ENCODE measurements at places on chromosomes 1 and 21.
A peak's percentile ranks its signal among the peaks of the same experiment; 100 is the strongest.

- DNase-seq: no peak
Measured at GRCh38 chr1:158185770-158186169, 5.1 kb downstream of the CD1D start.

GRCh38 chr1:245380790-245381535 lies 226.2 kb downstream of the KIF26B start:
- DNase-seq: no peak

GRCh38 chr21:23853796-23854379 lies 1753.4 kb downstream of the MRPL39 start:
- peak; percentile 38 for DNase-seq

DNA sequence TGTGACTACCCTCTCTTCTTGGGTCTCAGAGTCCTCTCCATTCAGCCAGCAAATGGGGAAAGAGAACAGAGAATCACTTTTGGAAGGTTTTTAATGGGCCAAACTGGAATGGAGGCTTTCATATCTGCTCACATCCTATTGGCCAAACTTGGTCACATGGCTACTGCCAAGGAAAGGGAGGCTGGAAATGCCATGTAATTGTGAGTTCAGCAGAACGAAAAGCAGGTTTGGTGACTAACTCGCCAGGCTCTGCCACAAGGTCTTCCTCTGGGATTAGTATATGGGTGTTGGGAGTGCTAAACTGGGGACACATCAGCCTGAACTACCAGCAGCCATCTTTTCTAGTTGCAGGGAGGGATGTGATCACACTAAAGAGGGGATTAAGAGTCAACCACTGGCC lies 19.2 kb downstream of the RD3 start:
- DNase-seq: no peak

DNA sequence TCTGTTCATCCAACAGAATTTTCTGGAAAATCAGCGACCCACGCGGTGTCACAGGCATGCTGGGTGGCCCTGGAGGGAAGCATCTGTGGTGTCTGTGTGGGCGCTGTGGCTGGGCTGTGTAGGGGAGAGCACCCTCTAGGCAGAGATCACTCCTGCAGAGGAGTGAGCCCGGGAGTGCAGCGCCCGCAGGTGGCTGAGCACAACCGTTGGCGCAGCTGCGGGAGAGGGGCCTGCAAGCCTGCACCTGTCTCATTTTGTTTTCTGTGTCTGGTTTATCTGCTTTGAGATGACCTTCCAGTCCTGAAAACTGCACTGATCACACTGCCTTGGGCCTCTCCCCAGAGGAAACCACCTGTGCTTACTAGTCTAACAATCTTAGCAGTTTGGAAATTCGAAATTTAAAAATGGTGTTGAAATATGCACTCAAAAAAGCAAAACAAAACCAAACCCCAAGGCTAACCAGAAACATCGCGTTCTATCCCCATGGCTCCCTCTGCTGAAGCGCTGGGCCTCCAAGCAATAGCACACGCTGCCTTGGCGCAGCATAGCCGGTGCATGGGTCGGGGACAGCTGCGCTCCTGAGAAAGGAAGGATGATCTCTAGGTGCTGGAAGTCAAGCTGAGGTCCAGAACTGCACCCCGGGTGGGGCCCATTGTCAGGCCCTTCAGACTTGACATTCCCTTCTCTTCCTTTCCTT lies 4.8 kb downstream of the FAM3B start:
- no peak for DNase-seq

DNA sequence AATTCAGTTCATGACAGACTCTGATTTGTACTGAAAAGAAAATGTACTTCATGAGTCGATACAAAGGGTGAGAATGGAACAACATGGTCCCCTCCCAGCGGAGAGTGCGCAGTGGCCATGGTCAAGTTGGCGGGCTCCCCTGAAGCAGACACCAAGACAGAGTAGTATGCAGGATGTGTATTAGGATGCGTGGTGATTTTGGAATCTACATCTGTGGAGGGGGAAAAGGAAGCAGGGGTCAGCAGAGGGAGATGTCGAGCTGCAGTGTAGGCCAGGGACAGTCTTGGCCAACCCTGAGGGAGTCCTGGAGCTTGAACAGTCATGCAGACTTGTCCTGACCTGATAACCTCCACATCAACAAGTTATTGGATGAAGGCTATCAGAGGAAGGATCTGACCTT lies 481.0 kb downstream of the OMA1 start:
- DNase-seq: no peak

GRCh38 chr1:235060607-235061470 lies 67.8 kb downstream of the TOMM20 start:
- DNase-seq: no peak

DNA sequence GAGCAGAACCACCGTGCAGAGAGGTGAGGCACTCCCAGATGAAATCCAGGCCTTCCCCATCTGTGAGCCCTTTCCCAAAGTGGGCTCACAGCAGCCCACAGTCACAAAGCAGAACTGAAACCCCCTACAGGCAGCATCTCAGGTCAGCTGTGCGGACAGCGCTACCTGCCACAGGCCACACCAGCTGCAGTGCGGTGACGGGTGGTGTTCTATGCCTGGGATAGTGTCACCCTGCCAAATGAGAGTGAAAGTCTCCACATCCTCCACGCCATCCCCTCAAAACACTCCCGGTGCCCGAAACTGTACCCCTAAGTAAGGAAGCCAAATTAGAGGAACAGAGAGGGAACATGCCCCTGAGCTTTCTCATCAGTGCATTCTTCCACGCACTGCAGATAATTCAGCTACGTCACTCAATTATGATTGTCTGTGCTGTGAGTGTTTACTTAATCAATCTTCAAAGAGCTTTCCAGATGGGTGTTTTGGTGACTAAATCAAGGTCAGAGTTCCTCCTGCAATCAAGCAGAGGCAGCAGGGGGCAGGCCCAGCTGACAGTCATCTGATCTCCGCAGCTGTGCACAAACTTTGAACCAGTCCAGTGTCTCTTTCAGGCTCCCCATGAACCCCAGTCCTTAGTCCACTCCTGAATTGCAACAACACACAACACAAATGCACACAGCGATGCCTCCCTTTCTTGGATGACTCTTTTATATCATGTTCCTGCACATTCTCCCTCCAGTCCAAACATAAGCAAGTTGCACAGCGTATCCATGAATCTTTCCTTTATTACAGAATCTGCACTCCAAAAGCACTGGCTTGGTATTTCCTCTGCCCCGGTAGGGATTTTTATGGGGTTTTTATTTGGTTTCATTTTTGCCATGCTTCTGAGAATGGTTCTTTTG lies 150.0 kb downstream of the TOMM20 start:
- peak; percentile 77 for DNase-seq

GRCh38 chr1:57131701-57132394 lies 166.0 kb upstream of the C8B start:
- DNase-seq: no peak

GRCh38 chr1:111605576-111605975 lies 14.0 kb upstream of the RAP1A start:
- no peak for DNase-seq

GRCh38 chr1:6459850-6460265 lies 6.1 kb downstream of the TNFRSF25 start:
- DNase-seq: no peak

GRCh38 chr1:183922197-183922596 lies 115.3 kb downstream of the COLGALT2 start:
- DNase-seq: no peak

- no peak for DNase-seq
Measured at GRCh38 chr1:22527122-22527521, 36.2 kb upstream of the EPHA8 start.

DNA sequence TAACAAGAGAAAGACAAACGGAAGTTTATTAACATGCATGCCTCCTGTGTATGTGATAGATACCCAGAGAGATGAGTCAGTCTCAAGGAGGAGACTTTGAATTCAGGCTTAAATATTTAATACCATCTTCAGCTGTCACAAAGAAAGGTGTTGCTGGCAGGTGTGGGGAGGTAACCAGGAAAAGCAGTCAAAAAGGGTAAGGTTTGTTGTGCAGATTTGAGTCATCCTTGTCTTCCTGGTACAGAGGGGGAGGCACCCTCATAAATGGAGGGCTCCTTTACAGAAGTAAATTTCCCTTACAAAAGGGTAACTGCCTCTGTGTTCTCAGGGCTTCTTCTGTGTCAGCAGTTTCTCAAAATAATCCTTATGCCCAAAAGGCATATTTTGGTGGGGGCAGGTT lies 75.2 kb upstream of the B3GALT5 start:
- no peak for DNase-seq

DNA sequence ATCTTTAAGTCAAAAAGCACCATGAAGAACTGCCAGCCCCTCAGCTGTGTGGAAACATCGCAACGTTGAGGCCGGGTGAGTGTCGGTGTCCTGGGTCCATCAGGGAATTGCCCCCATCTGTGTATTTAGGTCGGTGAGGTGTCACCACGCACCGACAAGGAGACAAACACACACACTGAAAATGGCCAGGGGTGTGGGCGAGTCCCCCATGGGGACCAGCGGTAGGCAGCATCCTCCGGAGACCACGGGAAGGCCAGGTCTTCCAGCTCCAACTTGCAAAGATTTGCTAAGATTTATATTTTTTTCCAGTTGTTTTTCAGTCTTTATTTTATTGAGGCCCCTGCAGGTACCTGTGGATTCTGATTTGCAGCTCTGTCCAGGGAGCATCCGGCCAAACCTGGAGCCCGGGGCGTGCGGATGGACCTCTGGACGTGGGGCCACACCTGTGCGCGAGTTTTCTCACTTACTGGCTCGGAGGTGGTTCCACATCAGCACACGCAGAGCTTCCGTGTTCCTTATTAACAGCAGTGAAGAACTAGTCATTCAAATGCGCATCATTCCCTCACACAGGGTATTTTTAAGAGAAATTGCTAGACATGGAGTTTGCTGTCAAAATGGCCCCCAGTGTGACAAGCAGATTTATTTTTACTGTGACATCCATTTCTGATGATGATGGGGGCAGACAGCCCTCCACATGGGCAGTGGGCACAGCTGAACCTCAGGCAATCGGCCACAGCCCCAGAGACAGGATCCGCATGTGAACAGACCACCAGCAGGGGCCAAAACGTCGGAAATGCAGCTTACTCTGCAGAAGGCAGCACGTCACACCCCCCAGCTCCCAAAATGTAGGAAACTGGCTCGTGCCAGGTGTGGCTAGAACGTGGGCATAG lies 17.2 kb upstream of the SLC19A1 start:
- no peak for DNase-seq

DNA sequence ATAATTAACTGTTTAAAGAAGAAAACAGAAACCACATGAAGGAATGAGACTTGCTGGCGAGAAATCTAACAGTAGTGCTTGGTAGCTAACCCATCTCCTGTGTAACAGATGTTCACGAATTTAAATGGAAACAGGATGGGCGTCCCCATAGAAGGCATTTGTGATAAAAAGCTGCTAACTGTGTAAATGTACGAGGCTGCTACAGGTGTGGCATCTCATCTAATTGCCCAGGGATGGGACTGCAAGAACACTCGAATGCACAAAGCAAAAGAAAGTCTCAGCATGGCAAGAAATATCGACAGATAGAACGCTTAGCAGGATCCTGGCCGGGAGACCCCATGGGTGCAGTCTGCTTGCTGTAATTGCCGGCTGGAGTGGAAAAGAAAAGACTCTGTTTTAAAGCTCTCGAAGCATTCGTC lies 112.7 kb downstream of the RUNX1 start:
- peak; percentile 10 for DNase-seq

DNA sequence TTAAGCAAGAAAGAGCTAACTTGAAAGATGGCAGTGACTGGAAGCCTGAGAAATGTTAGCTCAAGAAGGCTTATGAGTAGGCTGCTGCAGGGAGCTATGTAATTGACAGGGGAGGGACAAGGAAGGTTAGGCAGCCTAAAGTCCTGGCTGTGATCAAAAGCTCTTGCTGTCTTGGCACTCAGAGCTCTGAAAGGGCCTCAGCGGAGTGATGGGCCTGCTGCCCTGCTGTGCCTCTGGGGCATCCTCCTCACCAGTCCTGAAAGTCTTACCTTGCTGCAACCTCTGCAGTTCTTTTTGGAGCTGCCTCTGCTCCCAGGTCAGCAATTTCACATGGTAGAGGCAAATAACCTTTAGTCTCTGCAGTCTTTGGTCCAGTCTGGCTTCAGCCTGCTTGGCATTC lies 1.8 kb downstream of the CCDC190 start:
- DNase-seq: no peak

DNA sequence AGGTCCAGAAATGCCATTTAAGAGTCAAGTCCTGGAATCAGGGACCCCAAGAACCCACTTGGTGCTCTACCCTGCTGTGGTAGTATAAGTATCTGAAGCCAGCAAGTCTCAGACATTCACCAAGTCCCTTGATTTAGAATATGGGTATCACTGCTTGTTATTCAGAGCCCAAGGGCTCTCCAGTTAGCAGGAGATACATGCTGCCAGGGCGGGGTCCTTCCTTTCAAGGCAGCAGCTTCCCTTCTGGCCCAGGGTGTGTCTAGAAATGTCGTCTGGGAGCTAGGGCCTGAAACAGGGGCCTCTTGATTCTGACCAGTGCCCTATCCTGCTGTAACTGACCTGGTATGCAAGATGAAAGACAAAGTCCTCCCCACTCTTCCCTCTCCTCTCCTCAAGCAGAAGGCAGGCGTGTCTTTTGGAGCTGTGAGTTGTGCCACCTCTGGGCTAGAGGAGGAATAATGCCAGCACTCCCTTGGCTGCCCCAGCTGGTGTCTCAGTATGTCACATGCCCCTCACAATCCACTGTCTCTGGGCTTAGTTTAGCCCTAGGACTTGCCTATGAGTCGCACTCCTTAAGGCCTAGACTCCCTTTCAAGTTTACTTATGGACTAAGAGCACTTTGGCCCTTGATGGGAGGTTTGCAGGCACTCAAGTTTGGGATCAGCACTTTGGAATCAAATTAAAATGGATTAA lies 200.2 kb downstream of the MRPL39 start:
- DNase-seq: no peak

Measured in ELR (cell line).